ENCODE measurements at places on chromosomes 16 and 17.
A peak's percentile ranks its signal among the peaks of the same experiment; 100 is the strongest.

DNA sequence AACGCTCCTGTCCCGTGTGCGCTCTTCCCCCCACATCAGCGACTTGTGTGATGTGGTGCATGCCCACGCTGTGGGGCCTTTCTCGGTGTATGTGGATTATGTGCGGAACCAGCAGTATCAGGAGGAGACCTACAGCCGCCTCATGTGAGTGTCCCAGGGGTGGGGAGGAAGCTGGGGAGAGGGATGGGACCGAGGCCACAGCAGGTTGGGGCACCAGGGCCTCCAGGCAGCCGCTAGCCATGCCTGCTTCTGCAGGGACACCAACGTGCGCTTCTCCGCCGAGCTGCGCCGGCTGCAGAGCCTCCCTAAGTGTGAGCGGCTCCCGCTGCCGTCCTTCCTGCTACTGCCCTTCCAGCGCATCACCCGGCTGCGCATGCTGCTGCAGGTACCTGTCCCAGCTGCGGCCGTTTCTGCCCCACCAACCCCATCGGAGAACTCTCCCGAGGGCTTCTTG lies 5.8 kb downstream of the ARHGEF15 start:
- no peak for DNase-seq

DNA sequence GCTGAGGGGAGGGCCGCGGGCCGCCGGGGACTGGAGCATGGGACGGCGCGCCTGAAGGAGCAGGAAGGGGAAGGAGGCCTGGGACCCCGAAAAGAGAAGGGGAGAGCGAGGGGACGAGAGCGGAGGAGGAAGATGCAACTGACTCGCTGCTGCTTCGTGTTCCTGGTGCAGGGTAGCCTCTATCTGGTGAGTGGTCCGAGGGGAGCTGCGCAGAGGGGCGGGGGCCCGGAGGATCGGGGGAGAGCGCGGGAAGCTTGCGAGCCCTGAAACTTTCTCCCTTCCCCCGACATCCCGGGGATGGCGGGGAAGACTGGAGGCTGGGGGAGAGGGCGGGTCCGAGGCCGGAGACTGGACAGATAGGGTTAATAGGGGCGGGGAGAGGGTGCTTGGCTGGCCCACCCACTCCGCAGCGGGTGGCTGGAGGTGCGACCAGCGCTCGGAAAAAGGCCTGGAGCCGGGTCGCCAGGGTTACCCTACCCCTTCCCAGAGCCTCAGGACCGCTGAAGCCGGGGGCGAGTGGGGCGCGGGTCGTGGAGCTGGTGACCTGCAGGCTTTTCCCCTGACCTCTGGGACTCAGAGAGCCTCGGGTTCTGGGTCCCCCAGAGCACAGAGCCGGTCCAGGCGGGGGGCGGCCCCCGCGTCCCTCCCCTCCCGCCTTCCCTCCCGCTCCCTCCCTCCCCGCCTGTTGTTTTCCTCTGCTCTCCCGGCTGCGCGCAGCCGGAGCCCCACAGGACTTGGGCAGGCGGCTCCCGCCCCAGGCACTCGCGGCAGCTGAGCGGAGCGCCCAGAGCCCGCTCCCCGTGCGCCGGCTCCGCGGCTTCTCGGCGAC lies 631 bp downstream of the NXPH3 start:
- peak; percentile 63 for DNase-seq

DNA sequence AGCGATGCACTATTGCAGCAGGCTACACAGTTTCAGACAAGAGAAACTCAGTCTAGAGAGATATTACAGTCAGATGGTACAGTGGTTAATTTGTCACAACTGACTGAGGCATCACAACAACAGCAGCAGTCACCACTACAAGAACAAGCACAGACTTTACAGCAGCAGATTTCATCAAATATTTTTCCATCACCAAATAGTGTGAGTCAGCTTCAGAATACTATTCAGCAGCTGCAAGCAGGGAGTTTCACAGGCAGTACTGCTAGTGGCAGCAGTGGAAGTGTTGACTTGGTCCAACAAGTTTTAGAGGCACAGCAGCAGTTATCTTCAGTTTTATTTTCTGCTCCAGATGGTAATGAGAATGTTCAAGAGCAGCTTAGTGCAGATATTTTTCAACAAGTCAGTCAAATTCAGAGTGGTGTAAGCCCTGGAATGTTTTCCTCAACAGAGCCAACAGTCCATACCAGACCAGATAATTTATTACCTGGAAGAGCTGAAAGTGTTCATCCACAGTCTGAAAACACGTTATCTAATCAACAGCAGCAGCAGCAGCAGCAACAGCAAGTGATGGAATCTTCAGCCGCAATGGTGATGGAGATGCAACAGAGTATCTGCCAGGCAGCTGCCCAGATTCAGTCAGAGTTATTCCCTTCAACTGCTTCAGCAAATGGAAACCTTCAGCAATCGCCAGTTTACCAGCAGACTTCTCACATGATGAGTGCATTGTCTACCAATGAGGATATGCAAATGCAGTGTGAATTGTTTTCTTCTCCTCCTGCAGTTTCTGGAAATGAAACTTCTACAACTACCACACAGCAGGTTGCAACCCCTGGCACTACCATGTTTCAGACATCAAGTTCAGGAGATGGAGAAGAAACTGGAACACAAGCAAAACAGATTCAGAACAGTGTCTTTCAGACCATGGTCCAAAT lies 34.1 kb downstream of the NQO1 start:
- DNase-seq, result no peak

GRCh38 chr17:14067347-14067746 lies 2.0 kb upstream of the COX10 start:
- no peak for DNase-seq

DNA sequence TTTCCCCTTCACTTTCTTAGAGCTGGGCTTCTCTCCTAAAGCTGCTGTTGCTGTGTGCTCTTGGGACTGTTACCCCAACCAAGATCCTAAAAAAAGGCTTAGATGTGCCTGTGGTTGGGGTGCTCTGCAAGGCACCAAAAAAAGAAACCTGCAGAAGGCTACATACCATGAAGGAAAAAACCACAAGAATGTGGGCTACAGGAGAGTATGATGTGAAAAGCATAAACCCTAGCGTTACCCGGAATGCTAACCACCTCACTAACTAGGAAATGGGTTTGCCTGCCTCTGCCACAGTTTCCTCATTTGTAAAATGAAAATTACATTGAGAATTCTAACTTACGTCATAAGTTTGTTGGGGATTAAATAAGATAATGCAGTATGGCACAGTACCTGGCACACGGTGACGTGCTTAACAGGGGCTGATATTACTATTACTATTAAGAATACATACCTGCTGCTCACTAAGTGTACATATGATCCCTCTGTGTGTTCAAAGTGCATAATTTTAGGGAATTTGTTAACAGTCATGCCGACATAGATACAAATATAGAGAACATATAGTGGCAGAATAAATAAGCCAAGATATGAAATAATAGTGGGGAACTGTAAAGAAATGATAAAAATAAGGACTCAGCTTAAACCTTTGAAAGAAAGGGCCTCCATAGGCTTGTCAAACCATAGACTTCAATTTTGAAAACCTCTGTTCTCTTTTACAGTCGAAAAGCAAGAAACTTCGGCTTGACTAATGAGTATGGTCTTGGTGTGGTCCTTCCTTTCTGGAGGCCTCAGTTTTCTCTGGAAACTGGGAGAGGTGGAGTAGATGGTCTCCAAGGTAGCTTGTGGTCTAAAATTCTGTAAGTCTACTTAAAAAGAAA lies 177.8 kb upstream of the TBX2 start:
- no peak for DNase-seq

DNA sequence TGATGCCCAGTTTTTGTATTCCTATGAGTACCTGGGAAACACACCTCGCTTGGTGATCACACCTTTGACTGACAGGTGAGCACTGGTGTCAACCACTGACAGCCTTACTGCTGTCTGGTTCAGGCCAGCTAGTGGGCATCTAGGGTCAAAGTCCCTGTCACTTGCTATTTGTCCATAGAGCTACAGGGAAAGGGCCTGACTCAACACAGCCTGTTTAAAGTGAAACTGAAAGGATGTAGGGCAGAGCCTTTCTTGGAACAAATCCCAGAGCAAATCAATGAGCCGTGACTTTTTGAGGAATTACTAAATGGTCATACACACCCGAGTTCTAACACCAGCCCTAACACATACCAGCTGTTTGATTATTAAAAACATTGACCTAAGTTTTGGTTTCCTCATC lies 106.8 kb downstream of the DNAH9 start:
- DNase-seq, result no peak

- no peak for DNase-seq
Measured at GRCh38 chr17:80473701-80474100, 2.7 kb downstream of the NPTX1 start.

DNA sequence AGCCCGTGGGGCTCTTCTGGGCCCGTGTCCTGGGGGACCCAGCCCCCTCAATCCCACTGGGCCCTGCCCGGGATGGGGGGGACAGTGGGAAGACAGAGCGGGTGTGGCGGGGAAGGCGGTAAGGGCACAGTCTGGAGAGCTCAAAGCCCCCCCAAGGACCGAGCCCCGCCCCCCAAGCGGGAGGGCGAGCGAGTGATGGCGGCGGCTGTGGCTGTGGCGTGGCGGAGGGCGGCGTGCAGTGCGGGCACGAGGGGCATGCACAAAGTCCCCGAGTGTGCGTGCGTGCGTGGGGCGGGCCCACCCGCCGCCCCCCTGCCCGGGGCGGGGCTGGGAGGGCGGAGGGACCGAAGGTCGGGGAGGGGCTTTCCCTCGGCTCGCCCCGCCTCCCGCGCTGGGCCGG lies 3.6 kb upstream of the WDR24 start:
- no peak for DNase-seq

DNA sequence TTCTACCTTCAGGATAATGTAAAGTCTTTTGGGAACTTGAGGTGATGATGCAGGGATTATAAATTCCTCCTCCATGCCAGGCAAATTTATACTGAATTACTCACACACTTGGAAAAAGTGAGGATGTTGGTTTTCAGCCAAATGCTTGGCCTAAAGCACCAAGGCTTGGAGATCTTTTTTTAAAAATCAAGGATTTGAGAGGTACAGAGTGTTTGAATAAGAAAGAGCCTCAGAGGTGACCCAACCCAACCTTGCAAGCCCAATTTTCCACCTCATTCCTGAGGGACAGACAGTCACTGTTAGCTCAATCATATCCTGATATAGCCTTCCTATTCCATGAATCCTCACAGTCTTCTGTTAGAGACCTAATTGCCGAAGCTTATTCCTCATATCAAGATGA lies 14.0 kb downstream of the GRIN2A start:
- no peak for DNase-seq

DNA sequence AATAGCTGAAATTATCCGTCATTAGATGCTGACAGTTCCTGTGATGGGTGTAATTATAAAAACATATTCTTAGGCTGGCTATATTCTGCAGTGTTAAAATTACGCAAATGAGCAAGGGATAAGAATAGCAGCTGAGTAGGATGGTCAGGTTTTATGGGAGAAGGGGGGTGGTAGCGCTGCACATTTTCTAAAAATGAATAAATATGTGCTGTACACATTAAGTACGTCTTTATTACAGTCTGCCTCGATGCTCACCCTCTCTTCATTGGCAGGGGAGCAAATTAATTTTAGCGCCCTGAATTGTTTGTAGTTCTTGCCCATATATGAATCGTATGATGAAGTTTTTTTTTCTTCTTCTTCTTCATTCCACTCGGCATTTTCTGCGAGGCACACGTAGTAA lies 244.2 kb downstream of the SNX29 start:
- no peak for DNase-seq

GRCh38 chr17:80899402-80900268 lies 92.0 kb upstream of the CHMP6 start:
- DNase-seq, result peak; percentile 66

DNA sequence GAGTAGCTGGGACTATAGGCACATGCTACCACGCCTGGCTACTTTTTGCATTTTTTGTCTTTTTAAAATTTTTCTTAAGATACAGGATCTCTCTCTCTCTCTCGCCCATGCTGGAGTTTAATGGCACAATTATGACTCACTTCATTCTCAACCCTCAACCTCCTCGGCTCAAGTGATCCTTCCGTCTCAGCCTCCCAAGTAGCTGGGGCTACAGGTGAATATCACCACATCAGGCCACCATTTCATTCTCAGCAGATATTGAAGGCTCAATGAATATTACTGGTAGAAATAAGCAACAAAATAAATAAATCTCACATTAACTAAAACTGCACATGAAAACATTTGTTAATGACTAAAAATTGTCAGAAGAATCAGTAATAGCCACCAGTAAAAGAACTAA lies 41.7 kb downstream of the BRIP1 start:
- no peak for DNase-seq

DNA sequence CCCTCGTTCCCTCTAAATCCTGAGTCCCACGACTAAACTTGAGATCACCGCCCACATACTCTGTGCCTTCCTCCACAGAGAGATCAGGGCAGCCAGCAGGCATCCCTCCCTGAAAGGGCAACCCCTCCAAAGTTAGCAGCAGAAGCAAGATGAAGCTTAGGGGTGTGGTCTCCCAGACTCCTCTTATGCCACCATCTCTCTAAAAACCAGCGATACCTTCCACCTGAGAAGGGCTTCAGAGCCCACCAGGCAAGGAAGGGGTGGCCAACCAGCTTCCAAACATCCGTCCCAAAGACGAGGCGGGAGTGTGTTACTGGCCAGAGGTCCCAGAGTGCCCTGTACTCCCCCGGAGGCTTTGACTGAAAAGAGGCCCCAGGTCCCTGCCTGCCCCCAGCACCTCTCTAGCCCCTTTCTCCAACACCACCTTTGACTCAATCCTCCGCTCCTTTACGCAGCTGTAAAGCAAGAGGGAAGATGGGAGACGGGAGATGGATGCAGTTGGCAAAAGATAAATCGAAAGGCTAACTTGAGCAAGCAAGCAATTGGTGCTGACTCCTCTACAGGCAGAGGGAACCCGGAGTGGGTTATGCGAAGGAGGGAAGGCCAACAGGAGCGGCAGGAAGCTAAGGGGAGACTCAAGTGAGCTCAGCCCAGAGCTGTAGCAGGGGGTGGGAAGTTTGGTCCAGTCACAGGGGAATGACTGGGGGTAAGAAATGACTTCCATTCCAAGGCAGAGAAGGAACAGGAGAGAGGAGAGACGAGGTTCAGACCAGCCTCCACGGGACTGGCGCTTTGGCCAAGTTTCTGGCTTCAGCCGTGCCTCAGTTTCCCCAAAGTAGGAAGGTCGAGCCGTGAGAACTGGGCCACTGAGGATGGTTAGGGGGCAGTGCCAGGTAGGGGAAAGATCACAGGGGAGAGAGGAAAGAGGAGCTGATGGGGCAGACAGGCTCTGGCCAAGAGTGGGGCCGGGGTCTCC lies 1.0 kb downstream of the ST3GAL2 start:
- DNase-seq, result no peak

DNA sequence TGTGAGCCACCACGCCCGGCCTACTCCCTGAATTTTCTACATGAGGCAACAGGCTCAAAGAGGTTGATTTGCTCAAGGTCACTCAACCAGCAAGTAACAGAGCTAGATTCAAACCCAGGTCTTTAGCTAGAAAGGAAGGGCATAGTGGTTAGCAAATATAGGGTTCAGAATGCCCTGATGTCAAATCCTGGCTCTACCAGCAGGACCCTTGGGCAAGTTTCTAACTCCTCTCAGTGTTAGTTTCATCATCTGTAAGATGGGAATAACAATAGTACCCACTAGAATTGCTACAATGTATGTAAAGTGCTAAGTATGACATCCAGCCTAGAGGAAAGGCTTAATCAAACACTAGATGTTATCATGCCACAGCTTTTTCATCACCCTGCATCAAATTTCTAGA lies 19.1 kb upstream of the CYB5B start:
- DNase-seq, result no peak

DNA sequence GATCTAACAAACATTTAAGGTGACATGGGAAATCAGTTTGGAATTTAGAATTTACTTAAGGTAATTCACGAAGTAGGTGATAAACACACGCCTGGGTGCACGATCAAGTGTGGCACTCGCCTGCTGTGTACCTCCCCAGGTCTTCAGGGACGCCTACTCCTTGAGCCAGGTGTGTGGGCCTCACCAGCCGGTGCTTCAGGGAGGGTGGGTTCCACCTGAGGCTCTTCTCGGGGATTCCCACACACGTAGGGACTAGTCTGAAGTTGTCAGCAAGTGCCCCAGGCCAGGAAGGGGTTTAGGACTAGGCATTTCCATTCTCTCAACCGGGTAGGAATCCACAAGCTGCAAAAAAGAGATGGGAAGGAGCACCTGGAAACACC lies 9.8 kb upstream of the NAT9 start:
- no peak for DNase-seq

Data from HTR-8/SVneo (cell line).